ENCODE measurements at places on chromosomes 7 and 10. TPM values are rescaled to one million over a fixed set of nuclear protein-coding genes. Genes with fewer than 3 reads are reported as not detected.

Gene SPACDR
- not detected for total RNA-seq

- no peak for DNase-seq
These were observed 229.1 kb upstream of the MKLN1 start for GRCh38 chr7:131098527-131098926.

- DNase-seq = no peak
These were observed 26.9 kb downstream of the VPS41 start for GRCh38 chr7:38881947-38882684.

DNA sequence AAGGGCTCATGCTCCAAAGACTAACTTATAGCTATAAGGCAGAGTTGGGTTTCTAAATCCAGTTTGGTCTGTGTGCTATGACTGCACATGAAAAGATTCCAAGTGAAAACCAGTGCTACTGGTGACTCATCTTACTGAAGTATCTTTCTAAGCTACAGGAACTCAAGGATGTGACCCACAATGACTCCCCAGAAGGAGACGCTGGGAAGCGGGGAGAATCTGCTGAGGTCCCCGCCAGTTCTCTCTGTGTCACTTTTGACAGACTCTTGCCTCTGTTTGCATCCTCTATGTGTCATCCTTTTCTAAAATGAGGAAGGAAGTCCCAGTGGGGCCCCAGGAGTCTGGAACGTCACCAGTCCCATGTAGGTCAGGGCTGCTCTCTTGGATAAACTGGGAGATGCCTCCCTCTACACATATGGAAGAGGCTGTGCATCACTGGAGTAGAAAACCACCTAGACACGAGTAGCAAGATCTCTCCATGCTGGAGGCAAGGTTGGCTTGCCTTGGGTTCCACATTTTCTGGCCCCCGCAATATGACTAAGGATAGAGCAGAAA lies 28.8 kb upstream of the GPR26 start:
- no peak for DNase-seq

DNA sequence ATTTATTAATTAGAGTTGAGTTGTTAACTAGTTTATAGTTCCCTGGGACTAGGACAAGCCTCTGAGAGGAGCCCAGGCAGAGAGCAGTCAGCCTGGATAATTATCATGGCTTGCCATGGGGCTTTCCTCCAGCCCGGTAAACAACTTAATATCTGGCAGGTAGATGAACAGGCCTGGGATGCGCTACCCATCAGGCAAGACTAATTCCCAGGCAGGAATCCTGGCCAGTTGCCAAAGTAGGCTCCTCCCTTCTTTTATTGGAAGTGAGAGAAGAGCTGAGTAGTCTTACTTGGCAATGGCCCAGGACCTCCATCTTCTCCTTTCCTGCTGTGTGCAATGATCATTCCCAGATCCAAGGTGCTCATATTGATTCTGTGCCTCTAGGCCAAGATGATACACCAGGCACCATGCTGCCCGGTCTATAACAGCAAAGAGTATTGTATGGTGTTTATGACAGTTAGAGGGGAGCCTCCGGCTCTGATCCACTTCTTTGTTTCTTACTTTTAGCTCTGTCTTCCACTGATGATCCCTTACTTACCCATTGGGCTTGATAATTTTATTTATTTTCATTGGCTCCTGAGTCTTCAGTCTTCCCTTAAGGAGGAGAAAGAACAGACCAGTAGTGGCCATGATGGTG lies 408.7 kb downstream of the REEP3 start:
- no peak for DNase-seq

Gene AEBP1
- 17.4 TPM for total RNA-seq

- no peak for DNase-seq
These were observed 65.3 kb downstream of the ALOX5 start for GRCh38 chr10:45439365-45439764.

DNA sequence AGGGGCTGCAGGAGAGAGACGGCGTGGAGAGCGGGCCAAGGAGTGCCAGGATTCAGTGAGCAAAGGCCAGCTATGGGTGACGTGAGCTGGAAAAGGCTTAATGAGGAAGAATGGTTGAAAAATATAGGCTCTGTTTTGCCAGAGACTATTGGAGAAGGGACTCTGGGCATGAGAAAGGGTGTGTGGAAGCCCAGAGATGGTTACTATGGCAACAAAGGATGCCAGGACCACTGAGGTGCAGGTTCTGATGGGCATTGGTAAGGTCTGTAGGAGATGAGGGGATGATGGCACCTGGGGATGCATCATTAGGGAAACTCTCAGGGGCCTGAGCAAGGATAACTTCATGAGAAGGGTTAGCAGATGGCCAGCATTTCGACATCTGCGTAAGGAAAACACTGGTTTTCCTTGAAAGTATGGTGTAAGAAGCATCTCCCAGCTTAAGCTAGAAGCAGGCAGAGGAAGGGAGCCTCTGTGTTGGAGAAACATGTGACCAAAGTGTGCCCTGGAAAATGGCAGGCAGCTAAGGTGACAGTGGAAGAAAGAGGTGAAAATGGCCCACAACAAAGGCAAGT lies 21.6 kb upstream of the FAM180A start:
- DNase-seq = no peak
